ENCODE measurements at places on chromosomes 16 and 17.

GRCh38 chr17:67644061-67644460 is 73.7 kb upstream of the NOL11 start:
- no peak for DNase-seq

DNA sequence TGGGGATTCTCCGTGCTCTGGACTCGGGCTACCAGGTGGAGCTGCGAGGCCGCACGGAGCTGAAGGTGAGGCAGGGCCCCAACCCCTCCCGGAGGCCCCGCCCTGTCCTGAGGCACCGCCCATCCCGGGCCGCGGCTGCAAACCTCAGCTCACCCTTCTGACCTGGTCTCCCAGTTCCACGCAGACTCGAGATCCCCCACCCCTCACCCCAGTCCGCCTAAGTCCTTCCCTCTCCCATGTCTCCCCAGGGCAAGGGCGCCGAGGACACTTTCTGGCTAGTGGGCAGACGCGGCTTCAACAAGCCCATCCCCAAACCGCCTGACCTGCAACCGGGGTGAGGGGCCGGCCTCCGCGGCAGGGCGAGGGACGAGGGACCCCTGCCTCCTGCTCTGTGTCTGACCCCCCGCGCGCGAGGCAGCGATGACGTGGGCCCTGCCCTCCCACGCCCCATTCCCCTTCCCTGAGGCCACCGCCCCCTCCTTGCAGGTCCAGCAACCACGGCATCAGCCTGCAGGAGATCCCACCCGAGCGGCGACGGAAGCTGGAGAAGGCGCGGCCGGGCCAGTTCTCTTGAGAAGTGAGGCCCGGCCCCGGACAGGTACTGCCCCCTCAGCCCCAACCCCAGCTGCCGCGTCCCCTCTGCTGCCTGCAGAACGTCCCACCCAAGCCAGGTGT is 13.7 kb downstream of the GUCY2D start:
- DNase-seq, result no peak

DNA sequence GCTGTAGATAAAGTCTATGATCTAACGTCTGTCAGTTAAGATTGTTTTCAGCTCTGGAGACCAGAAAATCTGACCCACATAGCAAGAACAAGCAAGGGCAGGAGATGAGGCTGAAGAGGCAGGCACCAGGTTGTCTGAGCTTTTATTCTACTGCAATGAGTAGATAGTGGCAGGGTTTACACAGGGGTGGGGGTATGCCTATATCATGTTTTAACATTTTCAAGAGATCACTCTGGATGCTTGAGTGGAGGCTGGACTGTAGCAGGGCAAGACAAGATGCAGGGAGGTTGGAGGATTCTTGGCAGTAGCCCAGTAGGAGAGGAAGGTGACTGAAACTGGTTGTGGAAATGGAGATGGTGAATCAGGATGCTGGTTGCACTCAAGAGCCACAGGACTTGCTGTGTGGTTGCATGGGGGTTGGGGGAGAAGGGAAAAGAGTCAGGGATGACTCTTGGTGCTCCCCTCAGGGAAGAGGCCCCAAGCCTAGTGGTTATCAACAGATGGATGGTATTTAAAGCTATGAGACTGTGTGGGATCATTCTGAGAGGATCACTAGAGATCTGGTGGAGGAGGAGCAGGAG is 143.1 kb upstream of the KCNJ18 start:
- no peak for DNase-seq

DNA sequence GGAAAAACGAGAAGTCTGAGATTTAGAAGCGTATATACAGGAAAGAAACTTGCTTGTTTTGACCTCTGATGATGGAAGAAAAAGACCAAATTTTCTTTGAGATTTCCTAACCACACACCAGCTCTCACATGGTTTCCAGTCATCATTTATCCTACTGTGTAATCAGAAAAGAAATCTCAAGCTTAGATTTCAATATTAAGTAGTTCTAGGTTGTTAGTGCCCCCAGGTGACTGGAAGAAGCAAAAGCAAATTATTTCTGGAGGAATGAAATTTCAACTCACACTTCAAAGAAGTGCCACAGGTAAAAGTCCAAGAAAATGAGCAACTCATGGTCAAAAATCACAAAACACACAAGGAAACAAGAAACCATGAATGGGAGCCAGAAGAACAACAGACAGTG is 51.8 kb upstream of the KDM6B start:
- DNase-seq, result no peak

- peak; percentile 58 for DNase-seq
These were observed 121.6 kb downstream of the ZNF423 start for GRCh38 chr16:49734331-49734730.

DNA sequence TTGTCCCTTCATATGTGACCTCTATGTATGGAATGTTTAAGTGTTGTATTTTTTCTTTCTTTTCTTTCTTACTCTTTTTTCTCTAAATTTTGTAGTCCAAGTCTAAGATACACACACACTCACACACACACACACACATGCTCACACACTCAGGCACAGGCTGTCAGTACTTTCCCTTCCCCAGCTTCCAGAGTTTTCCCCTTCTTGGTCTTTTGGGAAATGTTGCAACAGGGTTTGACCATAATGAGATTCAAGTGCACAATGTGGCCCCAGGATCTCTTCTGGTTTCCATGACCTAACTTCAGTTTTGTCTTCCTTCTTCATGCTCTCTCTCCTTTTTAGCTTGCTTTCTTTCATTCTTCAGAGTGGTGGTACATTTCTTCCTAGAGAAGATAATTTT is 289.8 kb upstream of the FOXF1 start:
- DNase-seq, result no peak

DNA sequence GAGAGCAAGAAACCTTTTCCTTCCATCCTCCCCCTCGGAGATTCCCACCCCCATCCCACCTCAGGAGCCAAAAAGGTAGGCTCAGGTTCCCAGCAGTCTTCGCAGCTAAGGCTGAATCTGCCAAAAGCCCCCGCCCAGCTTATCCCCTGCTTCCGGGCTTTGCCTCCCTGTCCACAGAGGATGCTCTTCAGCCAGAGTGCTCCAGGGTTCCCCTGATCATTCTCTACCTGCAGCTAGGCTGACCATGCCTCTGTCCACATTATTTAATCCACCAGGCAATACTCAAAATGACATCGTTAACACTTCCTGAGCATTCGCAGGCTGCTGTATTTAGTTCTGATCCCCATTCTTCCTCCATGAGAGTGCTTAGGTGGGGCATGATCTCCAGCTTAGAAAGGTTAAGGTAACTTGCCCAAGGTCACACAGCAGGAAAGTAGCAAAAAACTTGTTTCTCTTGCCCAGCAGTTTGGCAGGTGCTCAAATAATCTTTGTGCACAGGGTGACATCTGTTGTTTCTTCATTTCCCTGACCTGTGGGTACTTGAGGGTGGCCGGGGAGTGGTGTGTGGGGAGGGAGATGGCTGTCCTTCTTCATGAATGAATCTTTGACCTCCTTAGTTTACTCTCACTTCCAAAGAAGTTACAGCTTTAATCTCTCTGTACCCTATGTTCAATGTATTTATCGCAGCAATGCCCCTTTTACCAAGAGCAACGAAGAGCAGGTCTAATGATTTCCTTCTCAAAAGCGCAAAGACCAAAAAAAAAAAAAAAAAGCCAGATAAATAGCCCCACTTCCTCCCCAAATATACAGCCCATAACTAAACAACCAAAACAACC is 848 bp upstream of the TBKBP1 start:
- no peak for DNase-seq

DNA sequence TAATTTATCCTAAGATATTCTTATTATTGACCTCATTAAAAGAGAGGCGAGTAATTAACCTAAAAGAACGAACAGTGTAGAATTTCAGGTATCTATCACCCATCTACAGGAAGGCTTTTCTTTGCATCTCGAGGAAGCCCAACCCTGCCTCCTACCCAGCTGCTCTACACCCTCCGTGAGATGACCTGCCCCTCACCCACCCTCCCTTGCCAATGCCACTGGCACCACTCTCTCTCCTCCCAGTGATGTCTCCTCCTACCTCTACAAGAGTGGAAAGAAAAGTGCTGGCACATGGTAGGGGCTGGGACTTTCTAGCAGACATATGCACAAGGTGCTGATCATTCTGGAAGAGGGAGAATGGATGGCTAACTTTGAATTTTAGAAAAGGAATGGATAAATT is 22.9 kb upstream of the FOXJ1 start:
- no peak for DNase-seq

GRCh38 chr16:75593825-75594820 is 27.9 kb downstream of the GABARAPL2 start:
- no peak for DNase-seq

- peak; percentile 90 for DNase-seq
These were observed 35.1 kb upstream of the CDRT4 start for GRCh38 chr17:15502369-15503112.

DNA sequence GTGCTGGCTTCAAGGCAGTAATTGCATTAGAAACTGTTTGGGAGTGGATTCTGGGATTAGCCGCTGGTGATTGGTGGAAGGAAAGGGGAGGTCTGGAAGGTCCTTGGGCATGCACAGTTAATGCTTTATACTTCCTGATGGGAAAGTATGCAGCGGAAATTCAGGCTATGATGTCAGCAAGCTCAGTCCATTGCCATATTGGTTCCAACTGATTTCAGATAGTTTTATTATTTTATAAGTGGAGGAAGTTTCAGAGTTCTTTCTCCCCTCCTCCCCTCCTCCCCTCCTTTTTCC is 8.1 kb upstream of the CMTR2 start:
- no peak for DNase-seq

DNA sequence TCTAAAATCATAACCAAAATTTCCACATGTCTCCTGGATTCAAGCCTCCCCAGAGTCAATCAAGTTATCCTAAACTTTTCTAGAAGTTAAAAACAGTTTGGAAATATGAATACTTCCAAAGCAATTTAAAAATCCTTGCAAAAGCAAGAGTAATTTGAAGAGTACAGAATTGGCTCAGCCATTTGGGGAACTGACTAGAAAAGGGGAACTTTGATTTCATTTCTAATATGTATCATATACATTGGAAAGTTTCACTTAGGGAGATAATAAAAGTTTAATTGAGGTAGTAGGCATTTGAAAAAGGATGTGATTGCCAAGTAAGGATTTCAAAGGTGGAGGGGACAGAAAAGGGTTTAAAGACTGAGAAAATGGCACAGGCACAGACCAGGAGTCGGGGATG is 9.0 kb upstream of the SLFN12L start:
- DNase-seq, result no peak

DNA sequence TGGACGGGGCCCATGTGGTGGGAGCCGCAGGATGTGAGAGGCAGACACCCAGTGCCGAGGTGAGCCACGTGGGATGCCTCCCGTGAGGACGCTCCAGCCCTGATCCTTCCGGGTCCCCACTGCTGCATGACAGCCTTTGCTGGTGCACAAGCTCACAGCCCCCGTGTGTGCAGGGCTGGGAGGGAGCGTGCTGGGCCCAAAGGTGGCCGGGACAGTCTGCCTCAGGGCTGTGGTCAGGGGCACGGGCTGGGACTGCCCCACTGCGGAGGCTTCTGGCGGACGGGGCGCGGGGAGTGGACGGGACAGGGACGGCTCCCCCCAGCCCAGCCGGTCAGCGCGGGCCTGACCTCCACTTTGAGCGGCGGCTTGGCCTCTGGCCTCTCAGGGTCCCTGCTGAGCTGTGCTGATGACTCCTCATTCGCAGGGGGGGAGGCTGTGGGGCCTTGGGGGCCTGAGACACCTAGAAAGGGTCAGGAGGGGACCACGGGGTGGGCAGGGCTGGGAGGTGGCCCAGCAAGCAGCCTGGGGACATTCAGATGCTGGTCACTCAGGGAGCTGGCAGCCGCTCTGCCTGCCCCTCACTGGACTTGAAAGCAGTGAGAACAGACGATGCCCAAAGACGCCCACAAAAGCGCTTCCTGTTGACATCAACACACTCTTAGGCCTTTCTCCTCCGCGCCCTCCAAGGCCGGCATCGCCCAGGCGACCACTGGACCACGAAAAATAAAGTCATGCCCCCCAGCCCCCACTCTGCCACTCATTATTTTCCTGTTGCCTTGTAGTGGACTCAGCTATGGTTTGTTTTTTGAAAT is 9.3 kb upstream of the METRNL start:
- no peak for DNase-seq

GRCh38 chr17:17670701-17671305 is 10.5 kb upstream of the RAI1 start:
- no peak for DNase-seq

All from left ventricle myocardium inferior (tissue), 1 donor.